ENCODE measurements at places on chromosomes 4 and X.

- DNase-seq = no peak
Observed at GRCh38 chr4:136803433-136803832, 728.9 kb downstream of the PCDH18 start.

DNA sequence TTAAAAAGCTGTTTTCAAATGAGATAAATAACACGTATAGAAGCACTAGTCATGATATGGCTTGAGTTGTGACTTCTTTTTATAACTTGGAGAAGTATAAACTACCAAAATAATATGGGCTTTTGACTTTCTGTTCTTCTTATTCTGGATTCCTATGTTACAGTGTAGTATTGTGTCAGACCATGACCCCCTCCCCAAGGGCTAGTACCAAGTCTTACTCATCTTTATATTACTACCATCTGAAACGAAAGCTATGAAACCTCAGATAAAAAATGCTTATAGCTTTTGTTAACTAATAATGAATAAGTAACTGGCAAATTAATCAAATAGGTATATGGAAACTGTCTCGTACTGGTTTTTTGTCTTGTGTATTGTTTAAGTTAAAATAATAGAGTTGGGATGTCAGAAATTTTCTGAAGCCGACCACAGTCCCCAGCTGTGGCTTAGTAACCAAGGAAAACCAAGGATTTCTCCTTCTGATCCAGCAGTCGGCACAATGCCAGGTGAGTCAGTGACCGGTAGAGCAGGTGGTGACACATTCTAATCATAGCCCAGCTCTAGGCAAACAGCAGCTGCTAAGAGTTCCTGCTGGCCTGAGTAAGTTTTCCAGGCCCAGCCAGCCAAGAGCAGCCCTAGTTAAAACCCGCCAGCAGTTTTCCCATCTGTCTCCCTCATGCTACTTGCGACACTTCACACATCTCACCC is 163.3 kb upstream of the PRDX4 start:
- no peak for DNase-seq

DNA sequence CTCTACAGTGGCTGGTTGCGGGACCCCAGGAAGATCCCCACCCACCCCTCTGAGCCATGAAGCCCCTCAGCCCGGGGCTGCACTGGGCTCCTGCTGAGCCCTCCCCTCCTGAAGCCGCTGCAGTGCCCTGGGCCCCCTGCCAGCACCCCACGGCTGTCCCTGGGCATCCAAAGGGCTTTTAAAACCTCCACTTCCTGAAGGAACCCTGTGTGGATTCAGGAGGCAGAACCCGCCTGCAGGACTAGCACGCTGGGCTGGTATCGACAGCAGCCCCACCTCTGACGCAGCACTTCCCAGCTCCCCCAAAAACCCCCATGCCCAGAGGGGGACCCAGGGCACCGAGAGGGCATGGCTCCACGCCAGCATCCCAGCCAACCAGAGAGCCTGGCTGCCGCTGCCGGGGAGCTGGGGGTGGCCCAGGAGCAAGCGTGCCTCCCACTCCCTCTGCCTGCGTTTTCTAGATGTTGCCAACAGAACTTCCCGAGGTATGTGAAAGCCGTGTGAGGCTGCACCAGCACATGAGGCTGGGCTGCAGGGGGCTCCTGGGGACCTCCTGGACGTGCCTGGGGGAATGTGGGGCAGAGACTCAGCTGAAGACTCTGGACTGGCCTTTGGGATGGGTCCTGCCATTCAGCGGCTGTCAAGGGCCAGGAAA is 6.3 kb downstream of the MXD4 start:
- DNase-seq = no peak

DNA sequence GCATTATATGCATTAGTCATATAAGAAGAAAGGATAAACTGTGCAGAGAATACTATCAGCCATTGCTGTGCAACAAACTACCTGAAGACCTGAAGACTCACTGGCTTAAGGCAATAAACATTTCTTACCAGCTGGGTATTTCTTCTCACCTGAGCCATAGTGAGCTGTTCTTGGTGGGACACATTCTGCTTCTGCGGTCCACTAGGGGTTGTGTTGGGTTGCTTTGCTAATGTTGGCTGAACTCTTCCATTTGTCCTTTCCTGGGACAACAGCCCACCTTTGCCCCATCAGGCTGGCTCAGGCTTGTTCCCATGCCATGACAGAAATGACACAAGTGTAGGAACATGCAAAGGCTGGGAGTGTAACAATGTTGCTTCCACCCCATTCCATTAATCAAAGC is 388.6 kb downstream of the PCDH7 start:
- no peak for DNase-seq

- DNase-seq = no peak
Observed at GRCh38 chr4:40205259-40206198, 8.7 kb downstream of the RHOH start.

GRCh38 chr4:94175553-94176261 is 32.0 kb upstream of the SMARCAD1 start:
- DNase-seq = no peak

DNA sequence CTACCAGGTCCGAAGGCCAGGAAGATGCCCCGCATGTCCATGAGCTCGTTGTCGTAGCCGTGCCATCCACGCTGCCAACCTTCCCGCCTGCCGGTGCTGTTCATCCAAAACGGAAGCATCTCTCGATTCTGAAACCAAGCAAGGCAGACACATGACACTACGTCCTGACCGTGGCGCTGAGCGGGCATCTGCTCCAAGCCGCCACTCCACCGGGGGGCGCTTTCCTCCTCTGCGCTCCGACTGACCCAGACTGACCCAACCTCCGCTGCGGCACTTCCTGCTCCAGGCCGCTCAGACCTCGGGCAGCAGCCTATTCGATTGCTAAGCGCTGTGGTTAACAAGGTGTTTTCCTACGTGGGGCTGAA is 120.5 kb downstream of the ENPP6 start:
- no peak for DNase-seq

GRCh38 chrX:24081661-24082154 is 27.0 kb downstream of the EIF2S3 start:
- DNase-seq = peak; percentile 45

DNA sequence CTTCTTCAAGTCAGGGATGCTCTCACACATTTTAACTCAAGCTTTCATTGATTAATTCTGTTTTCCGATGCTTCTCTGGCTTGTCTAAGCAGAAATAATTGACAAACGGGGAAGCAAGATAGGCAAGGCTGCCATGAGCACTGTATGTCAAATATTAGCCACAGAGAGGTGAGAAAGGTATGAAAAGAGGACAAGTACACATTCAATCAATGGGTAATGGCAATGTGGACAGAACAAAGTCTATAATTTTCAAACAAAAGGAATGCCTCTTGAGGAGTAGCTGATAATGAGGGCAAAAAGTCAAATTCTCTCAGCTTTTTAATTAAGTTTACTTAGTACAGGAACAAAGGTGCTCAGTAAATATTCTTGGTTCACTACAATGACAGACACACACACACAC is 19.6 kb downstream of the COX7B2 start:
- no peak for DNase-seq

- no peak for DNase-seq
Observed at GRCh38 chr4:47817275-47817674, 20.6 kb downstream of the CORIN start.

DNA sequence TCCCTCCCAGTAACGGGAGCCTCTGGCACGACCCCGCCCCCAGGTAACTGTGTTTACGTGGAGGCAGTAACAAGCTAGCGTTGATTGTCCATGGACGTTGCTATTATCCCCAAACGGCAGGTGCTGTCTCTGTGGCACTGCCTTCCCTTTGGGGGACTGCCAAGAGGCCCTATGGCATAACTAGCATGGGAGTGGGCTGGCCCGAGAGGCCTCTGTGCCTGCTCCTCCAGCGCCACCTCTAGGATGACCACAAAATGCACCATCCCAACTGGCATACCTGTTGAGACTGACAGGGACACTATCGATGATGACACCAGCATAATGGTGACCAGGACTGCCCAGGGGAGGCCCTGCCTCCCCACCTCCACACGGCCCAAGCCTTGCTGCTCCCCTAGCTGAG is 1.5 kb downstream of the SRPK3 start:
- DNase-seq = no peak

DNA sequence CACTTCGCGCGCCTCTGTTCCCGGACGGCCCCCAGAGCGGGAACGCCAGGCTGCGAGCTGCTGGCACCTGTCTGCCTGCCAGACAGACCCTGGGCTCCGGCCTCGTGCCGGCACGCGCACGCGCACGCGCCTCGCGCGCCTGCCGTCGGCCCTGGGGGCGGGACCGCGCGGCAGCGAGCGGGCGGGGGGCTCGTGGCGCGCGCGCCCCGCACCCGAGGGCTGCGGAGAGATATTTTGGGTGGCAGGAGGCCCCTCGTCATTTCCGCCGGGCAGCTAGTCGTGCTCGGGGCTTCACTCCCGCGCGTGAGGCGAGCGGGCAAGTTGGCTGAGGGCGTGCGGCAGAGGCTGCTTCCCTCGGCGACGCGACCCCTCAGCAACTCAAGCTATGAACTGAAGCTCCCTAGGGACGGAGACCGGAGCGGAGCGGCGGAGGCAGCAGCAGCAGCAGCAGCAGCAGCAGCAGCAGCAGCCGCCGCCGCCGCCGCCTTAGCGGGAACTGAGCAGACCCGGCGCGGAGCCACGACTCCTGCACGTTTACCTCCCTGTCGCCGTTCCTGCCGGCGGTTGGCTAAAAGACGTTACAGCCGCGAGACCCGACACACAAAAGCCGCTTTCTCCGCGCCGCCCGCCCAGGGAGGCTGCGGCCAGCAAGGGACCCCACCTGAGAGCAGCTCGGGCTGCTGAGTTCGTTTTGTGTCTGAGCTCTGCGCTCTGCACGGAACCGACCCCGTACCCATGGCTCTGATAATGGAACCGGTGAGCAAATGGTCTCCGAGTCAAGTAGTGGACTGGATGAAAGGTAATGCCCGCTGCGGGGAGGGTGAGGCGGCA is at the start of gene CNKSR2:
Gene CNKSR2 (plus strand): TSS at position 256 of the 831 bp plus-strand sequence. CDS start 480 bp downstream, at position 736.
- DNase-seq = peak; percentile 68

DNA sequence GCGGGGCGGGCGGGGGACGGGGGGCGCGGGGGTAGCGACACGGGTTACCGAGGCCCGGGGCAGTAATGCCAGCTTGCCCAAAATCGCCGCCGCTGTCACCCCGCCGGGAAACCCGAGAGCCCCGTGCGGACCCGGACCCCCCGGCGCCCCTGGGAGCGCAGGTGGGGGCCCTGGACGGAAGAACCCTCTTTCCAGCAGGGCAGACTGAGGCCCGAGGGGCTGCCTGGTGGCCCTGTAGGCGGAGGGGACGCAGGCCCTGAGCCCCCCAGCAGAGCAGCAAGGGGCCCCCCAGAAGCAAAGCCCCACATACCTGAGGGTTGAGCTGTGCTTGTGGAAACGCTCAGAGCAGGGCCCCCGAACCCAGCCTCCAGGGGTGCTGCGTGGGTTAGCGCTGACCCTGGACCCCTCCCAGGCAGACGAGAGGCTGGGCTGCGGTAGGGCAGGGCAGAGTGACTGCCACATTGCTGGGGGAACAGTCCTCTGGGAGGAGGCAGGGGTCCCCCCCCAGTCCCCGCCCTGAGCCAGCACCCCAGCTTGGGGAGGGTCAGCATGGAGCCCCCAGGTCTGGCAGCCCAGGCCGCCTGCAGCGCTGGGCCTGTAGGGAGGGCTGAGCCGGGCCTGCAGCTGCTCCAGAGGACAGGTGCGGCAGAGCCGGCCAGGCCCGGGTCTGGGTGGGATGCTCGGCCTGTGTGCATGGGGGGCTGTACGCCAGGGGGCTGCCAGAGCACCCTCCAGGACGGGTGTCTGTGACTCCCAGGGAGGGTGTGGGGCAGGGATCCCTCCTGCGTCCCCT is 646 bp downstream of the DOK7 start:
- DNase-seq = no peak

GRCh38 chr4:10212901-10213300 is 96.3 kb upstream of the WDR1 start:
- DNase-seq = no peak

DNA sequence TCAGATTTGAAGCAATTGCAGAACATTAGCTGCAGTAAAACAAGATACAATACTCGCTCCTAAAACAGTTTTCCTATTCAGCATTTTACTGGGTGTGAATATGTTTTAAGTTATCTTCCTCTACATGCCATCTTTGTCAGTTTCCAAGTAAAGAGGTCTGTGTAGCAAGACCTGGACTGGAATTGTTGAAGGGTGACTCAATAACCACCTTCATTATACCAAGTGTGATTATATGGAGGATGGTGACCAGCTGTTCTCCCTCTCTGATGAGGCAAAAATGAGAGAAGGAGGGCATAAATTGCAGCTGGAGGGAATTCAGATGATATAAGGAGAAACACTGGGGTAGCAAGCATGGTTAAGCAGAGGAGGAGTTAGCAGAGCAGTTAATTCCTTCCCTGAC is 922.1 kb upstream of the SLIT2 start:
- no peak for DNase-seq

GRCh38 chr4:54058171-54058570 is 6.2 kb downstream of the CHIC2 start:
- DNase-seq = no peak

- no peak for DNase-seq
Observed at GRCh38 chrX:152958047-152958446, 35.9 kb downstream of the PNMA5 start.

DNA sequence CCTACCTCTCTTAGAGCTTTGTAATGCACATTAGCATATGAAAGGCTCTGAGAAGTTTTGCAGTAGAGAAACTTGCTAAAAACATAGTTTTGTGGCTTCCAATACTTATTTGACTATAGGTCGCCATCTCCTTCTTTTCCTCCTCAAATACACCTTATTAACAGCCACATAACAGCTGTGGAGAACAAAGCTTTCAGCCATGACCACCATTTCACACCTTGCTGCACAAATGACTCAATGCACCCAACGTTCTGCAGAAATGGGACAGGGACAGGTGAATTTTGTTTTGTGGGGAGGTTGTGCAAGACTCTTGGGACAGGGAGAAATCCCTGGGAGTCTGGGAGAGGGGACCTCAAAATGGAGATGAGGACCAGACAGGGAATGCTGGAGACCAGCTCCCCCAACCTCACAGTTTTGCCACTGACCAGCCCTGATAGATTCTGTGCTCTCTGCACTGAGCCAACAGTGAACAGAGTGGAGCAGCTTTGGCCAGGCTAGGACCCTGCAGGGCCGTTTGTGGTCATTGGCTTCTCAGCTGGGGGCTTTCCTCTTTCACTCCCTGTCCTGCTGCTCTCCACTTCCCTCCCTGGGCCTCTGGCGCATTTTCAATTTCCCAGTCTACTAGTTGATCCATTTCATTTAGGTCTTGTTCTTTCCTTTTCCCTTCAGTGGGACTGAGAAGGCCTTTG is 16.6 kb downstream of the FRMPD3 start:
- DNase-seq = no peak

- DNase-seq = no peak
Observed at GRCh38 chr4:165328101-165328425, 594 bp downstream of the MSMO1 start.

GRCh38 chrX:11431786-11432185 is 138.6 kb downstream of the AMELX start:
- no peak for DNase-seq

- no peak for DNase-seq
Observed at GRCh38 chrX:113399506-113400192, 559.0 kb upstream of the AMOT start.
